ENCODE measurements at places on chromosomes 4 and X.

GRCh38 chr4:186861317-186861716 lies 137.7 kb upstream of the FAT1 start:
- DNase-seq = no peak

- DNase-seq = no peak
These were observed 13.8 kb downstream of the ZNF674 start for GRCh38 chrX:46531442-46531841.

GRCh38 chr4:51894059-51894645 lies 51.2 kb downstream of the DCUN1D4 start:
- DNase-seq = no peak

GRCh38 chr4:1249731-1250526 lies 999 bp upstream of the CTBP1 start:
- DNase-seq = no peak

All from Peyer's patch (tissue), 4 donors.